Tibial nerve (tissue), 4 donors: ENCODE measurements at places on chromosomes 1 and 21.

DNA sequence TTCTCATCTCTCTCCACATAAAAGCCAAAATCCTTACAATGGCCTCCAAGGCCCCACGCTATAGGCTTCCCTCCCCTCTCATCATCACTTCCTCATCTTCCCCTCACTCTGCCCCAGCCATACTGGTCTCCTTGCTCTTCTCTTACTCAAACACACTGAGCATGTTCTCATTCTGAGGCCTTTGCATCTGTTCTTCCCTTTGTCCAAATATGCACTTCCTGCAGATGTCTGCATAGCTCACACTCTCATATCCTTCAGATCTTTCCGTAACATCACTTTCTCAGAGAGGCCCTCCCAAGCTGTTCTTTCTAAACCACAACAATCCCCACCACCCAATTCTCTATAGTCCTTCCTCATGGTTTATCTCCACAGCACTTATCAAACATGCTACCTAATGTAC, 284.1 kb downstream of the HHIPL2 start:
- no peak for DNase-seq

- no peak for DNase-seq
Observed at GRCh38 chr21:31623664-31624063, 35.8 kb upstream of the SOD1 start.

DNA sequence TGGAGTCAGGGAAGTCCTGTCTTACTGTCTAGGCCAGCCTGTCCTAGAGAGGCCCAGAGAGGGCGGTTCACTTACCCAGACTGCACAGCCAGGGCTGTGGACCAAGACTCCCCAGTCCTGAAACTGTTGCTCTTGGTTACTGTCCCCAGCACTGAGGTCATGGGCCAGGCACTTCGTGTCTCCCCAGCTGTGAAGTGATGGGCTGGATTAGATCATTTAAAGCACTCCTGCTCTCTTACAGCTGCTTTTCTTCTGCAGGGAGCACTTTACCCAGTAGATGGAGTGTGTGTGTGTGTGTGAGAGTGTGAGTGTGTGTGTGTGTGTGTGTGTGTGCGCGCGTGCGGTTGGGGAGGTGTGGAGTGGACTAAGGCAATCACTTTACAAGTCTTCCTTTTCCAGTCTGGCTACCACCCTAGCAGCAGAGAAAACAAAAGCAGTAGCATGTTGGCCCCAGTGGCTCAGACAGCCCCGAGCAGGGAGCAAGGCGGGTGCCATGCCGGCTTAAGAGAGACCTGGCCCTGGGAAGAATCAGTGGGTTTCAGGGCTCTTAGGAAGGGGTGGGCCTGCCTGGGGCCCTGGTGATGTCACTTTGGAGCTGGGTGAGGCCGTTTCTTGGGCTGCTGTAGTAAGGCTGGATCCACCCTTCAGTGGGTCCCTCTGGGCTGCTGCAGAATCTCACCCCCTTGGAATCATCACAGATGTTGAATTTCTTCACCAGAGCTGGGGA, 2.4 kb downstream of the SPSB1 start:
- peak; percentile 49 for DNase-seq

DNA sequence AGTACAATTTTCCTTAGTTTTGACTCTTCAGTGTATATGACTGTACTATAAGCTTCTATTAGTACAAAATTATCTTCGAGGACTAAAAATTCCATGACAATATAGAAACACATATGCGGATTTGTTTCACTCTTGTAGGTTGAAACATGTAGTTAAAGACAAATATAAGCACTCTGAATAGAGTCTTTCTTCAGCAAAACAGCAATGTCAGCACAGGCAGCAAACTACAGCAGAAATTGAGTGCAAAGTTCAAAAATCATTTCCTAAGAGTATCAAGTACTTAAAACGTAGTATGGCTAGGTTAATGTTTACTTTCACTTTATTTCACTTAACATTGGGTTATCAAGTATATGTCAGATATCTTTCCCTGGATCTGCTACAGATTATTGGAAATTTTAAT, 106.7 kb downstream of the FAF1 start:
- DNase-seq, result no peak

DNA sequence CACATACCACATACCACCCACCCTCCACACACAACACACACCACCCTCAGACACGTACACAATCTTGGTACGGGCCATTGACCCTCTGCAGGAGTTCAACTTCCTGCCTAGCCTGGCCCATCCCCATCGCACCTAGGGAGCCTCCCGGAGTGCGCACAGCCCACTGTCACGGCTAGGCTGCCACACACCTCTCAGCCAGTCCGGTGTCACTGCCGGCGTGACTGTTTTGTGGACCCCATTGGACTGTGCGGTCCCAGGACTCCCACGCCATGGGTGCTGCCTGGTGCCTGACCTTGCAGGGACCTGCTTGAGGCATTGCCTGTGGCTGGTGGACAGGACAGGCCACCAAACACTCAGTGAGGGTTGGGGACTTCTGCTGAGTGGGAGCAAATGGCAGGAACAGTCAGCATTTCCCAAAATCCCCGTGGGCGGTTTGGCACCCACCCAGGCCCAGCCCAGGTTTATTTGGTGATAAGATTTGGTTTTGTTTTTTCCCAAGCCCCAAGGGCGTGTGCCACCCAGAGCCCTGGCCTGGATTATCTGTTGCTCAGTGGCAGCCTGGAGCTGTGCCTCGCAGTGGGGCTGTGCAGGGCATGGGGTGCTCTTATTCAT, 27.7 kb downstream of the RAB7B start:
- no peak for DNase-seq
